ENCODE measurements at places on chromosomes 11 and 22.
A peak's percentile ranks its signal among the peaks of the same experiment; 100 is the strongest.

GRCh38 chr22:37273846-37274225 lies 8.5 kb upstream of the CYTH4 start:
- DNase-seq = no peak

GRCh38 chr11:103175461-103176129 lies 66.4 kb downstream of the DYNC2H1 start:
- no peak for DNase-seq

DNA sequence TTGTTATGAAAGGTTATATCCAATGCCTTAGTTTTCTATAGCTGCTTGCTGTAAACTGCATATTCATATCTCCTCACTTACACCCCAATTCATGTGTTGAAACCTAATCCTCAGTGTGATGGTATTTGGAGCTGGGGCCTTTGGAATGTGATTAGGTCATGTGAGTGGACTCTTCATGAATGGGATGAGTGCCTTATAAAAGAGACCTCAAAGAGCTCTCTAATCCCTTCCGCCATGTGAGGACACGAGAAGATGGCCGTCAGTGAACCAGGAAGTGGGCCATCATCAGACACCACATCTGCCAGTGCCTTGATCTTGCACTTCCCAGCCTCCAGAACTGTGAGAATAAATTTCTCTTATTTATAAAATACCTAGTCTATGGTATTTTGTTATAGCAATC lies 79.3 kb downstream of the CYP2R1 start:
- no peak for DNase-seq

- DNase-seq = no peak
These were observed 585.4 kb downstream of the SOX6 start for GRCh38 chr11:15770798-15771414.

DNA sequence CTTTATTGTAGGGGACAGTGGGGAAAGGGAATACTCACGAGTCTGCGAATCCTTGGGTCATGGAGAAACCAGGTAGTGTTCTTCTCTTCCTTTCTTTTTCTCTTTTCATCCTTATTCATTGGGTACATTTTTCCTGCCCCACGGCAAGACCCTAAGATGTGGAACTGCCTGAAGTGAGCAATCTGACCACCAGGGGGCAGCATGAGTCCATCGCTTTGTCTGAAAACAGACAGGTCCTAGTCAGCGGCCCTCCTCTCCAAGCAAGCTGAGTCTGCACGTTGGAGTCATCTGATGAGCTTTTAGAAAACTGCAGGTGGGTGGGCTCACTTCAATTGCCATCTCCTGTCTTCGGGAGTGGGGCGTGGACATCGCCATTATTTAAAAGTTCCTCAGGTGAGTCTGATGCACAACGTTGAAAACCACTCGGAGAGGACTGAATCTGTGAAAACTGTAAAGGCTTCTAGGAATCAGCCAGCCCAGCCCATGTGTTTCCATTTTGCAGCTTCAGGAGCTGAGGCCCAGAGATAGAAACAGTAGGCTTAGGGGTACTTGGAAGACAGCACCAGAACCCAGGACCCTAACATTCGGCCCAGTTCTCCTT lies 34.0 kb upstream of the FBXO3 start:
- DNase-seq = peak; percentile 75

GRCh38 chr22:24088816-24089215 lies 77.7 kb downstream of the CABIN1 start:
- DNase-seq = no peak

- no peak for DNase-seq
These were observed 51.6 kb upstream of the APOA1 start for GRCh38 chr11:116888884-116889549.

DNA sequence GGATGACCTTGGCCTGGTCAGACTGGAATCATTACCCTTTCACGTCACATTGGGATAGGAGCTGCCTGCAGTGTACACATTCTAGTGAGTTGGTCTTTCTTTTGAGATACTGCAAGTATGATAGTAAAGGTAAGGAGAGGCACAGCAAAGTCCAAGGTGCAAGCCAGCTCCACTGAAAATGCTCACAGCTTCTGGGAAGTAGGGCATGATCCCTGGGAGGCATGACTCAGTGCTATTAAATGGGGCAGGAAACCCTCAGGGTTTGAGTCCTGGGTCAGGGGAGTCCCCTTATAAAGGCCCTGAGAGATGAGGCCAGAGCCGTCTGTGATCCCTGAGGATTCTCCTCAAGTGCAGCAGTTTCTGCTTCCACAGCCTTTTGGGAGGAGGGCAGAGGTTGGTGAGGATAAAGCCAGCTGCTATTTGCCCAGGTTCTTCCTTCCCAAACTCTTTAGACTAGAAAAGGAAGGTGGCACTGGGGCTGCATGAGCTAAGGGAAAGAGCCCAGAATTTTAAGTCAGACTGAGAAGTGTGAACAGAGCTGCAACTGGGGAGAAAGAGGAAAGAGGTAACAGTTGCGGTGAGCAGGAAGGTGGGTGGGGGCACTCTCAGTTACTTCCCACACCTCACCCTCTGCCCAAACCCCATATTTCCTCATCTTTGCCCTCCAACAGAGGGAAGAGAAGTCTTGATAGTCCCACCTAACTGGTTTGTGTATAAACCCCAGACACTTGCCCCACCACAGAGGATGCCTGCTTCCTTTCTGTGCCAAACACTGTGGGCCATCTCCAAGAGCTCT lies 14.4 kb upstream of the OR52K1 start:
- no peak for DNase-seq

GRCh38 chr11:95101935-95102334 lies 12.3 kb downstream of the ENDOD1 start:
- DNase-seq = no peak

DNA sequence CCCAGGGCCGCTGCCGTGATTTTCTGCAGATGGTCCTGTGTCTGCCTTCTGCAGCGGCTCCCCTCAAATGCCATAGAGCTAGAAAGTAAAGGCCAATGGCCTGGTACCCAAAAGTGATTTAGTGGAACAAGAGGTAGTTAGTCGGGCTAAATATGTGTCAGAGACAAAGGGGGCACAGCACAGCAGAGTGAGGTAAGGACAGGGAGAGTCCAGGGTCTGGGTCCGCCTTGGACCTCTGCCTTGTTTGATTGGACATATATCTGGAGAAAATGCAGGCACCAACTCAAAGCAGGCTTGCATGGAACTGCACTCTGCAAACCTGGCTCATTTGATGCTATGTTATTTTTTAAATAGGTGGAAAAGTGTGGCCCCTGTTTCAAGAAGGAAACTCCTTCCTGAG lies 249.6 kb upstream of the B3GAT1 start:
- DNase-seq = no peak

- DNase-seq = no peak
These were observed 121.2 kb downstream of the NELL1 start for GRCh38 chr11:20790622-20791021.

- no peak for DNase-seq
These were observed 33.6 kb upstream of the MMP7 start for GRCh38 chr11:102564110-102564509.

GRCh38 chr11:94132152-94132558 lies 3.5 kb downstream of the PANX1 start:
- DNase-seq = no peak
